ENCODE measurements at places on chromosomes 2 and 18.

DNA sequence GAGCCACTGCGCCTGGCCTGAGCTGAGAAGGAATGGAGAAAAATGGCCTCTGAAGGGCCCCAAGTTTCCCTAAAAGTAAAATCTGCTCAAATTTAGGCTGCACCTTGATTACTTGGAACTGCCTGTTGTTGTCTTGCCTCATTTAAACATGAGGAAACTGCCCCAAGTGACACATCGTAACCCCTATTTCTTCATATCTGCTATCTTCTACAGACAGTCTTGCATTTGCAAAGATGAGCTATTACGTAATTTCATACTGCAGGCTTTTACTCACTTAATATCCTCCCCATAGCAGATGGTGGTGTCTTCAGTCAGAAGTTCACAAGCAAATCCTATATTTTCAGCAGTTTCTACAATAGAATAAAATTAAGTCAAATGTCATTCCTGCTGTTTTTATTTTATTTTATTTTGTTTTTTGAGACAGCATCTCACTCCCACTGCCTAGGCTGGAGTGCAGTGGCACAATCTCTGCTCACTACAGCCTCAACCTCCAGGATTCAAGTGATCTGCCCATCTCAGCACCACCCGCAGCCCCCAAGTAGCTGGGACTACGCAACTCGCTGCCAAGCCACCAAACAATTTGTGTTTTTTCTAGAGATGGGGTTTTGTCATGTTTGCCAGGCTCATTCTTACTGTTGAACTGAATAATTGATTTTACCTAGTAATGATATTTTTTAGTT, 45.3 kb upstream of the NARS1 start:
- no peak for DNase-seq

DNA sequence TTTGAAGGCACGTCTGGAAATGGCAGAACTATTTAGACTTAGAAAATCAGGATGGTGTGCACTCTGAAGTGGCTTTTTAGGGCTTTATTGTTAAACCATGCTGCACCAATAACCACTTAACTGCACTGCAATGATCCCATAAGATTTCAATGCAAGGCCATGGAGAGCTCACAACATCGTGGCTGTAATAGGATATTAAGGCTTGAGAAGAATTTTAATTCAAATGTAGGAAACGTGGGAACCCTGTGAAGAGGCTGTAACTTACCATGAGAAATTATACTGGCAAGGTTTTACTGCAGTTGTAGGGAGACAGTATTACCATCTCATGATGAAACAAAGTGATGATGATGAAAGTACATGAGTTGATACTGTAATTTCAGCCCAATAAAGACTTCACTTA, 242.5 kb downstream of the AFF3 start:
- DNase-seq: no peak

GRCh38 chr2:71930049-71930681, 217.5 kb downstream of the CYP26B1 start:
- DNase-seq: no peak

DNA sequence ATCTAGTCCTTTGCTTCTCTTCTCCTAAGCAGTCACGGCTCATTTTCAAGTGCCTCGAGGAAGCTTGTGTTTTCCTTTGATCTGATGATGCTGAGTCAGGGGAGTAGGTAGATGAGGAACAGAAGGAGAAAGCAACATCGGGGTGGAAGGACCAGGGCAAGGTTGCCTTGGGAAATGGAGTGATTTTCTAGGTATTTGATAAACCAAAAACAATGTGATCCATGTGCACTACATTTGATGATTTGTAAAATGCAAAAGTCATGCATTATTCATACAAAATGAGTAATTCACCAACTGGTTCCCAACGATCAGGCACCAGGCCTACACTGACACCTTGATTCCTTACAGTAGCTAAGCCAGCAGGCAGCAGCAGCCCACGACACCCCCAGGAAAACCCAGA, 205.3 kb downstream of the ANAPC1 start:
- no peak for DNase-seq

DNA sequence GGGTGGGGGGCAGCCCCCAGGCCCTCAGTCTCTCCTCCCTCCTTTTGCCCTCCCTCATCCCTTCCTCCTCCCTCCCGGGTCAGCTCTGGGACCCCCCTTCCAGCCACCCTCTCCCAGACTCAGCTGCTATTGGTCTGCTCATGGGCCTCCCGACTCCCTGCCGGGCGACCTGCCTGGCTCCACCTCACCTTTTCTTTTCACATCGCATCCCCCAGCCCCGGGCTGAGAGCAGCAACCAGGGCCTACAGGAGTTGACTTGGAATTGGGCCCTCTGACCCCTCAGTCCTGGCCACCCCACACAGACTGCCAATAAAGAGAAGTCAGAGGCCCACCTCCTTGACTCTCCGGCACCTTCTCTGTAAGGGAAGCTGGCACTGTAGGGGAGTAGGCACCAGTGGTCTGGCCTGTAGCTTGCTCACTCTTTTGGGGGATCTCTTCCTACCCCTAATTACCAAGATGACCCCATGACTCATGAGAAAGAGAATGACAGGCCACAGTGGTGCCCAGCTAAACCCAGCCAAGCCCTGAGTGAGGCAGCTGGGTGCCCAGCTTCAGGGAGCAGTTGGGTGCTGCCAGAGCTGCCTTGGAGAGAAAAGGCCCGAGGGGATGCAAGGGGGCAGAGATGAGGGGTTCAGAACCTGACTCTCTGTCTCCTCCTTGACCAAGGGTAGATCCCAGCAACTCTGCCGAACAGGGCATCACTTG, 2.0 kb upstream of the ECEL1 start:
- DNase-seq: no peak

DNA sequence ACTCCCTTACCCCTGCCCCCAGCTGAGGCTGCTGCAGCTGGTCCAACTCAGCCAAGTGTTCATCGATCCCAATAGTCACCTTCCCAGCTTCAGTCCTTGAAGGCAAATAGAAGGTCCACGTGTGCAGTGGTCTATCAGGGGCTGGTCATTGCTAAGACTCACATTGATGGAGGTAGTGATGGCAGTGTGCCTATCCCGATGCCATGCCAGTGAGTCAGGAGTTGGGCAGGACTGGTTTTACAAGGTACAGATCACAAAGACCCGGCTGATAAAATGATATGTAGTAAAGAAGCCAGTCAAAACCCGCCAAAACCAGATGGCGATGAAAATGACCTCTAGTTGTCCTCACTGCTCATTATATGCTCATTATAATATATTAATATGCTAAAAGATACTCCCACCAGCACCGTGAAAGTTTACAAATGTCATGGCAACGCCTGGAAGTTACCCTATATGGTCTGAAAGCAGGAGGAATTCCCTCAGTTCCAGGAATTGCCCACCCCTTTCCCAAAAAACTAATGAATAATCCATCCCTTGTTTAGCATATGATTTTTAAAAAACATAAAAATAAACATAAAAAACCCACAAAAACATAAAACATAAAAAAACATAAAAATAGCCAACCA, 2.9 kb upstream of the C2orf80 start:
- DNase-seq: peak; percentile 44

- DNase-seq: no peak
Observed at GRCh38 chr2:153417077-153417476, 61.5 kb downstream of the RPRM start.

DNA sequence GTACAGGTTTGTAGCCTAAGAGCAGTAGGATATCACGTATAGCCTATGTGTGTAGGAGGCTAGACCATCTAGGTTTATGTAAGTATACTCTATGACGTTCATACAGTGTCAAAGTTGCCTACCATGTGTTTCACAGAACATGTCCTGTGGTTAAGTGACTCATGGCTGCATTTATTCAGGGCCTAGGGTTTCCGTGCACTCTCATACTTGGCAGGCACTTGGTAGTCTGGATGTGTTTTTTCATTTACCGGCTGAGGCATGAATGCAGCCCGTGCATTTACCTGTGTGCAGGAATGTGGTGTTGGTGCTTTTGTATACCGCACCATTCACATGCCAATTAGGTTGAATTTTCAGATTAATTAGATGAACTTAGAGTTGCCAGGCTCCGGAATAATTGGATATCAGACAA, 43.4 kb downstream of the MYL12B start:
- DNase-seq: peak; percentile 4

- no peak for DNase-seq
Observed at GRCh38 chr2:107102176-107102575, 216.2 kb upstream of the ST6GAL2 start.

- DNase-seq: no peak
Observed at GRCh38 chr2:26495705-26496297, 17.9 kb upstream of the OTOF start.

DNA sequence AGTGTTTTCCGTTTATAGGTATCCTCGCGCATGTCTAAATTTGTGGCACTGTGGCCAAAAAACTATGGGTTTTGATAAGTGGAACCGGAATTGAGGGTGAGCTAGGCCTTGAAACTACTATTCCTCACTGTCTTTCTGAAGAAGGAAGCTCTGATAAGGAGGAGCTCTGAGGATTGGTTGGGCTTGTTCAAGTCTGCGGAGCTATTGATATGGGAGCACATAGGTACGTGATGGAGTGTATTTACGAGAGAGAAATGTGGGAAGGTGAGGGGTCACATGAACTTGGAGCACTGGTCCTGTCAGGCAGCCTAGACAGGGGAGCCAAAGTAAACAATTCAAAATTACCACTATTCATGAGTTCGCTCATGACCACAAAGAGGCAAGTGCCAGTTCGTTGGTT, 131.4 kb downstream of the BABAM2 start:
- DNase-seq: no peak

DNA sequence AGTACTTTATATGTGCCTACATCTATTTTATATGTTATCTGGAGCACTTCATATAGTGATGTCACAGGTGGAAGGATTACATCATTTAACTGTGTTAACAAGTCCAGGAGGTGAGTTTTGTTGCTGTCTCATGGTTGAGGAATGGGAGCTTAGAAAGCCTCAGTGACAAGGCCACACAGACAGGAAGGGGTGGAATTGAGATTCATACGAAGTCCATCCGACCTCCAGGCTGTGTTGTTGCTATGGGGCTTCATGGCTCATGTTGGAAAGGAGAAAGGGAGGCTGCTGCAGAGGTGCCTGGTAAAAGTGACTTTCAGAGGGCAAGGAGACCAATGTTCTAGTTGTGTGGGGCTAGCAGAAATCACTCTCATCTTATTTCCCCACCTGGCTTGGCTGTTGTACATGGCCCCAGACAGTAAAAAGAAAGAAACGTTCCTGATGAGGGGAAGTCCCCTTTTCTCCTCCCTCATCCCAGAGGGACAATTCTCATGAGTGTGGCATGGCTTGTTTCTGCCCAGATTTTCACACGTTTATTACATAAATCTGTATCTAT, 31.0 kb upstream of the GREB1 start:
- DNase-seq: no peak

DNA sequence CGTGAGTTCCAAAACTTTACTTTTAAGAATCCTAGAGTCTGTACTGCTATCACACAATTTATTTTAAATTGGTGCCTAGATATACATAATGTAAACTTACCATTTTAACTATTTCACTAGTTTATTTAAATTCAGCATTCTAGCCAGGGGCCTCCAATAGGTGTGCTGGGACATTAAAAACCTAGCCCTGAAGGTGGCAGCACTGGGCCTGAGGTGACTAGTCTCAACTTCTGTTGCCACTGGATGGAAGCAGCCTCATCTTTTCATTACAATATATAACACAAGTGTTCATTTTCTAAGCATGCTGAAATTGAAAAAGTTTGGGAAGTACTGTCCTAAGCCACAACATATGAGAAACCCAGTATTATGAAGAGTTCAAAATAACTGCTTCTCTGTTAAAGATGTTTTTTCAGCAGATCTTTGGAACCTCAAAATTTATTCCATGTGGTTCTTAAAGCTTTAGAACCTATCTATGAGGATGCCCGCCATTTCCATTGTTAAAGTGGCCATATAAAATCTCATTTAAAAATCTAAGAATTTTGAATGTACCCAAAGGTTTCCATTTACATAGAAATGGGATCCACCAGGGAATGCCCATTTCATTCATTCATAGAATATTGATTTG, 2.9 kb upstream of the RBBP8 start:
- DNase-seq: peak; percentile 75

DNA sequence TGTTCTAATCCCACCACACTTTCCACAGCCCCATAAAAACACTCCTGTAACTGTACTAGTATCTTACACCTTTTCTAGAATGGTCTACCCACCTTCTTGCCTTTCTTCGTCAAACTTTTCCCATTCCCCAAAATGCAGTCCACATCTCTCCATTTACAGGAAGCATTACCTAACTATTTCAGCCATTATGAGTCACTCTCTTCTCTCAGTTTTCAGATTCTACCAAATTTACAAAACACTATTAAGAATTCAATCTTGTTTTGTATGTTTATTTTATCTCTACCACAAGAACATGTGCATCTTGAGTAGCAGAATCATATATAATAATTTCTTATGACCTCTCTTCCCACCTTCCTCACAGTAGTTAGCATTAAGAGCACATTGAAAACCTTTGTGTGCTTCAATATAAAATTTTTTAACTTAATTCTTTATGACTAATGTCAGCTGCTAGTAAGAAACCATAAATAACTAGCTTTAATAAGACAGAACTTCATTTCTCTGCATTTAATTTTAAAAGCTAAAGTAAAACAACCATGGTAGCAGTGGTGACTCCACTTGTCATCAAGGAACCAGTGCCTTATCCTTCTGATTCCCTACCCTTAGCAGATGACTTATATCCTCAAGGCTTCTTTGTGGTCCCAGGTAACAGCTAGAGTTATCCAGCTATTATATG, 56.6 kb upstream of the MAP2 start:
- no peak for DNase-seq
